ENCODE measurements at places on chromosomes 12 and 14. TPM values are rescaled to one million over a fixed set of nuclear protein-coding genes. Genes with fewer than 3 reads are reported as not detected.

Gene IFNG
- not detected for total RNA-seq

Gene SLC24A4
- 0.11 TPM for total RNA-seq

Gene PSMB11
- not detected for total RNA-seq

Gene MYBPC1
- not detected for total RNA-seq

Gene MLF2
- 71.3 TPM for total RNA-seq

Gene NRIP2
- not detected for total RNA-seq

Gene RFLNA
- under 0.01 TPM for total RNA-seq

Gene C1QL4
- total RNA-seq: not detected

Gene KSR2
- 0.09 TPM for total RNA-seq

Gene SLC25A21
- 0.60 TPM for total RNA-seq

Gene TMEM233
- total RNA-seq: 0.11 TPM

Gene RNASE3
- total RNA-seq: not detected

Gene ARF3
- 39.1 TPM for total RNA-seq

Gene OTOGL
- 0.22 TPM for total RNA-seq

Gene BEGAIN
- 0.17 TPM for total RNA-seq

Gene LRRC9
- not detected for total RNA-seq

Gene ANO4
- total RNA-seq: 1.5 TPM

Gene BHLHE41
- 0.11 TPM for total RNA-seq

Gene COX8C
- not detected for total RNA-seq
